ENCODE measurements at places on chromosomes 6 and 20.

- DNase-seq: no peak
Measured at GRCh38 chr6:105872249-105872648, 213.9 kb upstream of the PRDM1 start.

GRCh38 chr6:11358904-11359830, 126.7 kb upstream of the NEDD9 start:
- no peak for DNase-seq

GRCh38 chr6:98136333-98136732, 698.0 kb upstream of the POU3F2 start:
- DNase-seq: no peak

GRCh38 chr20:62433658-62434497, 6.5 kb upstream of the RBBP8NL start:
- DNase-seq: no peak

GRCh38 chr6:61558796-61559195, 727.2 kb downstream of the KHDRBS2 start:
- no peak for DNase-seq

GRCh38 chr6:100420711-100421110, 44.0 kb downstream of the SIM1 start:
- DNase-seq: no peak

- no peak for DNase-seq
Measured at GRCh38 chr6:134261766-134262165, 56.1 kb downstream of the SGK1 start.

GRCh38 chr6:16564436-16564835, 196.8 kb downstream of the ATXN1 start:
- DNase-seq: peak; percentile 28

DNA sequence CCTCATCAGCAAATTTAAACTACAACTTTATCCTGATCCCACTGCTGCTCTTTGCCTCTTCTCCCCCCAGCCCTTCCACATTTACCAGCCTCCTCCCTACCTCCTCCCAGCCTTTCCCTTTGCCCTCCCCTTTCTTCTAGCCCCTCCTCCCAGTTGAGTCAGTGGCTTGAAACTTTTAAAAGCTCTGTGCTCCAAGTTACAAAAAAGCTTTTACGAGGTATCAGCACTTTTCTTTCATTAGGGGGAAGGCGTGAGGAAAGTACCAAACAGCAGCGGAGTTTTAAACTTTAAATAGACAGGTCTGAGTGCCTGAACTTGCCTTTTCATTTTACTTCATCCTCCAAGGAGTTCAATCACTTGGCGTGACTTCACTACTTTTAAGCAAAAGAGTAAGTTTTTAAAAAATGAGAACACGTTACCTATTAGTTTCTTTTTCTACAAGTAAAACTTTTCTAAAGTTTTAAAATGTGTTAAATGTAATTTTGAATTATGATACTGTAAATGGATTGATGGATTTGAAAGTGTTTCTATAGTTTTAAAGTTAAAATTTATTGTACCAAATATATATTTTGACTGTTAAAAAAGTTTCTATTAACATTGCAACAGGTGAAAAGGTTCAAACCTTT, at the start of gene GJA1:
Gene GJA1, plus strand, starts transcription at position 203 of the 626 bp plus-strand sequence. CDS start 11,202 bp downstream, outside the sequence.
- peak; percentile 80 for DNase-seq
